ENCODE measurements at places on chromosomes 1 and 21.

- no peak for DNase-seq
Measured at GRCh38 chr1:208599063-208599462, 354.9 kb upstream of the PLXNA2 start.

GRCh38 chr1:116769994-116770393 is 15.8 kb downstream of the CD2 start:
- no peak for DNase-seq

- DNase-seq: no peak
Measured at GRCh38 chr21:15993951-15994350, 264.2 kb downstream of the USP25 start.

- DNase-seq: no peak
Measured at GRCh38 chr1:156203331-156203730, 9.4 kb downstream of the SLC25A44 start.
